ENCODE measurements at places on chromosomes 12 and 14. TPM values are rescaled to one million over a fixed set of nuclear protein-coding genes. Genes with fewer than 3 reads are reported as not detected.

GRCh38 chr12:80712866-80713265, 3.8 kb upstream of the MYF5 start:
- no peak for DNase-seq

GRCh38 chr12:3520168-3520567, 29.2 kb downstream of the PRMT8 start:
- peak; percentile 44 for DNase-seq

The SRRM4 gene
- total RNA-seq: not detected

The CD163L1 gene
- 15.9 TPM for total RNA-seq

DNA sequence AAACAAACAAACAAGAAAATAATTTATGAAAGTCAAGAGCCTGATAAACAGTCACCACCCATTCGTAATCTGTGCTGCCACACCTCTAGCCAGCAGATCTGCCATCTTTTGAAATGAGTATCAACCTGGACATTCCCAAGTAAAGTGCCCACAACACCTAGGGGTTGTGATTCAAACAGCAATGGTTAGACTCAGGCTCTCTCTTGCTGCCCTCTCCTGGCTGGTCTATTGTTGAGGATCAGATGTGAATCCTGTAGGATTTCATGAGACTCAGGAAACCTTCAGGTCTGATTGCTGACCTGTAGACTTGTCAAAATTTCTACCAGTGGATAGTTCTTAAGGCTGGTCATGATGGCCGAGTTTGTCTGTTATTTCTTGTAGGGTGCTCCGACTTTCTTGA, 26.8 kb downstream of the DGLUCY start:
- peak; percentile 24 for DNase-seq

DNA sequence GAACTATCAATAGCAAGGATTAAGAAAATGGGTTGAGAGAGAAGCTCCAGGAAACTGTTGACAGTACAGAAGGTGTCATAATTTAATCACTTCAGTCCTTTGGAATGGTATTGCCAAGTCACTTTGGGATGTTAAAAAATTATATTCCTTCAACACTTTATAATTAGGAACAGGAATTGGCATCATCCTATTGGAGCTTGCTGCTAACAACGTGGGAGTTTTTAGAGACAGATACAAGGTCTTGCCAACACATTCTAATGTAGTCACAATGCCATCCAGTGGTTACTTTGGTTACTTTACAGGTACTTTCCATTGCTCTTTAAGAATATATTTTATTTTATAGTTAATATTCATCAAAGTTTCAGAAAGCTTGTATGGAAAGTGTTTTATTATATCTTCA, 310.1 kb downstream of the SYT1 start:
- DNase-seq: peak; percentile 36

GRCh38 chr12:108634341-108634751, 652 bp upstream of the SELPLG start:
- peak; percentile 74 for DNase-seq

GRCh38 chr12:5441497-5442236, 9.8 kb downstream of the NTF3 start:
- DNase-seq: peak; percentile 78

DNA sequence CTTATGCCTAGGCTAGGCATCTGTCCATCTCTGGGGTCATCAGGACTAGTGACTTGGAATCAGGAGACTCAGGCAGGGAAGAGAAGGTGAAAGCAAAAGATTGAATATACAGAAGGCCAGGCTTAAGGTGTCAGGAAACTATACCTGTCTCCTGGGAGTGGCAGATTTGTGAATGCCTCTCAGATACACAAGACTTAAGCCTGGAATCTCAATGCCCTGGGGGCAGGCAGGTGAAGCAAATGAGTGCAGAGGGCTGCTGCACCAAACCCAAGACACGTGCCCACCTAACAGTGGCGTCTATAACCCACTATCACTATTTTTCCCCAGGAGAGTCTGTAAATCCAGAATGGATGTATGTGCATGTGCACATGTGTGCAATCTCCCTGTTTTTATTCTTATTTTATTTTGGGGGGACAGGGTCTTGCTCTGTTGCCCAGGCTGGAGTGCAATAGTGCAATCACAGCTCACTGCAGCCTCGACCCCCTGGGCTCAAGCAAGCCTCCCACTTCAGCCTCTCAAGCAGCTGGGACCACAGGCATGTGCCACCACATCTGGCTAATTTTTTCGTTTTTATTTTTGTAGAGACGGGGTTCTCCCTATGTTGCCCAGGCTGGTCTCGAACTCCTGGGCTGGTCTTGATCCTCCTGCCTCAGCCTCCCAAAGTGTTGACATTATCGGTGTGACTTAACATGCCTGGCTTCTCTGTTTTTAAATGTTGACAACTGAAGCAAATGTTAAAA, 31.9 kb upstream of the FOS start:
- no peak for DNase-seq

GRCh38 chr14:102554821-102555819, 37.3 kb upstream of the RCOR1 start:
- DNase-seq: peak; percentile 57

DNA sequence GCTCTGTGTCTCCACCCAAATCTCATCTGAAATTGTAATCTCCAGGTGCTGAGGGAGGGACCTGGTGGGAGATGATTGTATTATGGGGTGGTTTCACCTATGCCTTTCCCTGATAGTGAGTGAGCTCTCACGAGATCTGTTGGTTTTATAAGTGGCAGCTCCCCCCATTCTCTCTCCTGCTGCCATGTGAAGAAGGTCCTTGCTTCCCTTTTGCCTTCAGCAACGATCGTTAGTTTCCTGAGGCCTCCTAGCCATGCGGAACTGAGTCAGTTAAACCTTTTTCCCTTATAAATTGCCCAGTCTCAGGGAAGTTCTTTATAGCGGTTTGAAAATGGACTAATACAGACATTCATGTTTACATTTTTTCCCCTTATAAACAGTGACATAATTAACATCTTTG, 36.1 kb downstream of the PELI2 start:
- DNase-seq: no peak

The SERPINA1 gene
- total RNA-seq: 0.78 TPM

GRCh38 chr12:15689751-15690191, 99.4 kb downstream of the EPS8 start:
- DNase-seq: no peak

The P3H3 gene
- total RNA-seq: 27.3 TPM

- no peak for DNase-seq
Measured at GRCh38 chr14:53380052-53380866, 227.1 kb upstream of the DDHD1 start.

GRCh38 chr12:43540470-43540869, 11.5 kb downstream of the ADAMTS20 start:
- peak; percentile 1 for DNase-seq

- DNase-seq: no peak
Measured at GRCh38 chr12:128450810-128451209, 183.8 kb downstream of the TMEM132C start.

Measured in RPMI7951 (cell line).